ENCODE measurements at places on chromosomes 16 and 17.

DNA sequence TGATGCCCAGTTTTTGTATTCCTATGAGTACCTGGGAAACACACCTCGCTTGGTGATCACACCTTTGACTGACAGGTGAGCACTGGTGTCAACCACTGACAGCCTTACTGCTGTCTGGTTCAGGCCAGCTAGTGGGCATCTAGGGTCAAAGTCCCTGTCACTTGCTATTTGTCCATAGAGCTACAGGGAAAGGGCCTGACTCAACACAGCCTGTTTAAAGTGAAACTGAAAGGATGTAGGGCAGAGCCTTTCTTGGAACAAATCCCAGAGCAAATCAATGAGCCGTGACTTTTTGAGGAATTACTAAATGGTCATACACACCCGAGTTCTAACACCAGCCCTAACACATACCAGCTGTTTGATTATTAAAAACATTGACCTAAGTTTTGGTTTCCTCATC, 106.8 kb downstream of the DNAH9 start:
- DNase-seq, result no peak

DNA sequence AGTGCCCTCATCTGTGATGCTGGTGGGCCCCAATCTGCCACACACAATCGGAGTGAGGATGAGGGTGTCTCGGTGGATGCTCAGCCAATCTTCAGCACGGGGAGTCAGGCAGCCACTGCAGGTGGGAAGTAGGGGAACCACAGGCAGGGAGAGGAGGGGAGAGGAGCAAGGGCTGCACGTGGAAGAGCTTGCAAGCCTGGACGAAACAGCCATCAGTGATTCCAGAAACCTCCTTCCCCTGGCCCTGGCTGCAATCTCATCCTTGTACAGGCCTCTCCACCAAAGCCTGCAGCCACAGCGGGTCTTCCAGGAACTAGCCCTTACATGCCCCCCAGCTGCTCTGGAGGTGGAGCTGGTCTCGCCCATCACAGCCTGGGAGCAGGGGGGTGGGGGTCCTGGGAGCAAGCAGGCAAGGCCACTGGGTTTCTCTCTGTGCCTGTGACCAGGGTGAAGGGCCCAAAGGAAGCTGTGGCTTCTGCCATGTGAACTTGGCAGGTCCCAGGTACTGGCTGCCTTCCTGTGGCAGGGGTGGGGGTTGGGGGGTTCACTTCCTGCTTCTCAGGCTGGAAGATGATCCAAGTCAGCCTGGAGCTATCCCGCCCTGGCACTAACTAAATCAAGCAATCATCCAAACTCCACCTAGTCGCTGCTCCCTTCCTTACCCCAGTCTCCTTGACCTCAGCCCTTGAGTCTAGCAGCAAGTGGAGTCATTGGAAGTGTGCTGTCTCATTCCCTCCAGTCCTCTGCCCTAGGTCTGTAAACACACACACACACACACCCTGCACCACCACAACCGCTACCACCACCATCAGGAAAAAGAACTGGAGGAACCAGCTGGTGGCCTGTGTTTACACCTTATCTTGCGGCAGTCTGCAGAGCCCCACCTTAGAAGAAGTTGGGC, 29.4 kb upstream of the MLKL start:
- no peak for DNase-seq

GRCh38 chr17:39200070-39200879, at the start of gene RPL19:
Gene RPL19 (plus strand): TSS chr17:39200283. CDS start chr17:39200345, 62 bp downstream.
- peak; percentile 55 for DNase-seq

DNA sequence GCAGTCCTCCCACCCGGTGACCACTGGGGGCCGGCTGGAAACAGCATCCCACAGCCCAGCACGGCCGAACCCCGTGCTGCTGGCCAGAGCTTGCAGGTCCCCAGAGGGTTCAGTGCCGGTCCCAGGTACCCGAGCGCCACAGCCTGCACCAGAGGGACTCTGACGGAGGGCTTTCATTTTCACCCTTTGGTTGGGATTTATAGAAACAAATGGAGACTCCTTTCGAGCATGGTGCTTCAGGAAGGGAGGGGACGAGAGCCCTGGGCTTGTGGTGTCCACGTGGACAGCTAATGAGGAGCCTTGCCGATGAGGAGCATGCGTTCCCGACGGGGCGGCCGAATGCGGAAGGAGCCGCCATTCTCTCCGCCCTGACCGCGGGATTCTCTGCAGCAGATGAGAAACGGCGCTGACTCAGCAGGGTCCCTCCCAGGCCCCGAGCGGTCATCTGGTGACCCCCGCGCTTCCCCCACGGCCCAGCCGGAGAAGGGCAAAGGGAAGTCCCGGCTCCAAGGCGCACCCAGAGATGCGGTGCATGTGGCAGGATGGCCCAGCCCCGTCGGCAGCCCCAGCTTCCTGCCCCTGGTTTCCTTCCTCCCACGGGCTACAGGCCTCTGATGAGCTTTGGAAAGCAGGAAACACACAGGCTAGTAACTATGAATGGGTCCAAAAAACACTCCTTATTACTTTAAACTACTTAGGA, 9.8 kb downstream of the SLC38A10 start:
- DNase-seq, result peak; percentile 25

- DNase-seq, result no peak
Measured at GRCh38 chr16:29254676-29255495, 151.6 kb downstream of the NPIPB11 start.

DNA sequence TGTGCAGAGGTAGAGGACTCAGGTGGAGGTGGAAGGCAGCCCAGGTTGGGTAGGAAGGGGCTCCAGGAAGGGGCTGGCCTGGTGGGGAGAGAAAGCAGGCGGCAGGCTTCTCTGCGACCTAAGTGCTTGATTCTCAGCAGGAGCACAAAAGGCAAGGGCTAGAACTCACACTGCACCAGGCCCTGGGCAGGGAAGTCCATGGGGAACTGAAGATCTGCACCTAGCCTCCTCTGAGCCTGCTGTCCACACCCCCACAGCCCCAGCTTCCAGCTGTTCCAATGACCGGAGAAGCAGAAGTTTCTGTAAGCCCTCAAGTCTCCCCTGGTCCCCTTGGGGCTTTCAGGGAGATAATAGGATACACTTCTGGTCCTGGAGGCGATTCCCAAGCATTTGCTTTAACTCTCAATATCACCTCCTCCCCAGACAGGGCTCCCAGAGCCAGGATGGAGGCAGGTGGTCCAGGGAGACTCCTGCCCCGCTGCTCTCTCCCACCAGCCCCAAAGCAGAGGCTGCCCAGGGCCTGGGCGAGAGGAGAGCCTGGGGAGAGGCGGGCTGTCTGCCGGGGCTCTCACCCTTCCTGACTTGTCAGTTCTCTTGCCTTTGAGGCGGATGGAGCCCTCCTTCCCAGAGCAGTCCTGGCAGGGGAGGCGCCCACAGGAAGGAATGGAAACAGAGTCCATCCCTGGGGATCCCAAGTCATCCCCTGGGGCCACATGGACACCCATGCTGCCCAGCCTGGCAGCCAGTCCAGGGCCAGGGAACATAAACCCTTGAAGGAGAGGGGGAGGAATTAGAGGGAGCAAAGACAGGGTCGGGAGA, 126.0 kb downstream of the RBFOX3 start:
- DNase-seq, result no peak

DNA sequence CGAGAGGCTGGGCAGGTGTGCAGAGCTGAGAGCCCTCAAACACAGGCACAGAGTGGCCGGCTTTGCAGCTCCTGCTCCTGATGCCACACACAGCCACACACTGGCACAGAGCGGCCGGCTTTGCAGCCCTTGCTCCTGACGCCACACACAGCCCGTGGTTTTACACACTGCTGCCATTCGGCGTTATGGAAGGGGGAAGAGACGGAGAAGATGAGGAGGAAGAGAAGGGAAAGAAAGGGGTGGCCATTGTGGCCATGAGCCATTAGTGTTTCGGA, 26.8 kb downstream of the WSCD1 start:
- DNase-seq, result no peak

GRCh38 chr16:57513371-57514102, 22.8 kb downstream of the CCDC102A start:
- no peak for DNase-seq

DNA sequence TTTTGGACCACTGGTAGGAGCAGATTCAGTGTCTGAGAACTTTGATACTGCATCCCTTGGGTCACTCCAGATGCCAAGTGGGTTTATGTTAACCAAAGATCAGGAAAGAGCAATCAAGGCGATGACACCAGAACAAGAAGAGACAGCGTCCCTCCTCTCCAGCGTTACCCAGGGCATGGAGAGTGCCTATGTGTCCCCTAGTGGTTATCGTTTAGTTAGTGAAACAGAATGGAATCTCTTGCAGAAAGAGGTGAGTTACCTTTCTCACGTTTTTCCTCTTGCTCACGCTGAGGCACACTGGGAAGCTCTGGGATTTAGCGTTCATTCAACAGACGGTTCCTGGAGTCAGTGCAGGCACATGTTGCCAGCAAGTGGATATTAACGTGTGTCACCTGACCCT, 58.0 kb downstream of the NUP88 start:
- no peak for DNase-seq

GRCh38 chr16:85347213-85347591, 234.9 kb upstream of the CIBAR2 start:
- no peak for DNase-seq

DNA sequence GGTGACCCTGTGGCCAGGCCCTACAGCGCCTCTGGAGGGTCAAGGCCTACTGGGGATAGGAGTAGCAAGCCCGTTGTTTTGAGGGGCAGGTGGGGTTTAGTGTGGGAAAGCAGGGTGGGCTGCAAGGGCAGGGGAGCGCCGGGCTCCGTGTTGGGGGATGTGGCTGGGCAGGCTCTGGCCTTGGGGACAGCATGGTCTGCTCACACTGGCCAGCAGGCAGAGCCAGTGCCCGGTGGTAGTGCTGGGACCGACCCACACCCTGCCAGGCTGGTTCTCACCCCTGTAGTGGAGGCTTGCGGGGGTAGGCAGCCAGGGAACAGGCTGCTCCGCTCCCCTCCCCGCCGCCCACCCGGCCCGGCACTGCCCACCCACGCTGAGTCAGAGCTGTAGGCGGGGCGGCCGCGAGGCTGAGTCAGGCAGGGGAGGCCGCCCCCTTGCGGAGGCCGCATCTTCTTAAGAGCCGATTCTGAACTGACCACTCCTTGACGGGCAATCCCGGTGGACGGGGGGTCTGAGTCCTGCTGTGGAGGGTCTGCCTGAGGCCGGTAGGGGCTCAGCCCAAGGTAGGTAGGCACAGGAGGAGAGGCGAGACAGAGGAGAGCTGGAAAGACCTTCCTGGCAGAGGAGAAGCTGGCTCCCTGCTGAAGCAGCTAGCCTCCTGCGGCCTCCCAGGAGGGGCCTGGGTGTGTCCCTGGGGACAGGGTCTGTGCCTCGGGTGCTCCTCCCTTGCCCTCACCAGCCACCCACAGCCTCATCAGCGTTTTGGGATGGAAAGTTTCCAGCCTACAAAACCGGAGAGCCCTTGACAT, 62.4 kb downstream of the BAIAP2 start:
- DNase-seq, result peak; percentile 47

DNA sequence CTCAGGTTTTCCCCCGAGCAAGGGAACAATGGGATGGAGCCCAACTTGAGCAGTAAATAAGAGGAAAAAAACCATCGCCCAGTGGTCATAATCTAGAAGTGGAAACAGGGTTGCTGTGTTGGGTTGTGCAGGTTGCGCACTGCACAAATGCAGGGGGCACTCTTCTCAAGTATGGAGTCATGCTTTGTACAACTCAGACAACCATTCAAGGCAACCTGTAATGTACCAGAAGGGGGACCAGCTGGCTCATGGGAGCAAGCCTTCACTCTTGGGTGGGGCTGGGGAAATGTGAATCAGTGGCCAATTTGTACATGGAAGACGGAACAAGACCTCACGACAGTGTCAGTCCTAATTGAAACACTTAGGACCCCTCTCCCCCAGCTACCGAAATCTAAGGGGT, 23.9 kb upstream of the LITAF start:
- DNase-seq, result no peak

DNA sequence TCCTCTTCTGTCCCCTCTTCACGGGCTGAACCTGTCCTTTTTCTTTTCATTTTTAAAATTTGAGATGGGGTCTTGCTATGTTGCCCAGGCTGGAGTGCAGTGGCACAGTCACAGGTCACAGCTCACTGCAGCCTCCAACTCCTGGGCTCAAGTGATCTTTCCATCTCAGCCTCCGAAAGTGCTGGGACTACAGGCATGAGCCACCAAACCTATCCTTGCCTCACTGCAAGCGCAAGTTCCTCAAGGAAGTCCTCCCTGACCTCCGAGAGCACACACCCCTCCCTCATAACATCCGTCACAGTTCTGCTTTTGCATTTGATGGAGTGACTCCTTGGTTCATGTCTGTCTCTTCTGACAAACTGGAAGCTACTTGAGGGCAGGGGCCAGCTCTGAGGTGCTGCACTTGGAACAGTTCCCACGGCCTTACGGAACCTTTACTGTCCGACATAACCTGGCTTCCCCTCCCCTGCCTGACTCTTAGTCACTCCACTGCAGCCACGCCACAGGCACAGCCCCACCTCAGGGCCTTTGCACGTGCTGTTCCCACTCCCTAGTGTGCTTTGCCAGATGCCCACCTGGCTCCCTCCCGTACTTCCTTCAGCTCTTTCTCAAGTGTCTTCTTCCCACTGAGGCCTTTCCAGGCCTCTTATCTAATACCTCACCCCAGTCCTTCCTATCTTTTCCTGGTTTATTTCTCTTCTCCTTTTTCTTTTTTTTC, 4.4 kb downstream of the TBX6 start:
- no peak for DNase-seq

- DNase-seq, result no peak
Measured at GRCh38 chr17:80716986-80717719, 172.5 kb downstream of the RPTOR start.

- DNase-seq, result no peak
Measured at GRCh38 chr16:76653390-76654026, 376.3 kb downstream of the CNTNAP4 start.

DNA sequence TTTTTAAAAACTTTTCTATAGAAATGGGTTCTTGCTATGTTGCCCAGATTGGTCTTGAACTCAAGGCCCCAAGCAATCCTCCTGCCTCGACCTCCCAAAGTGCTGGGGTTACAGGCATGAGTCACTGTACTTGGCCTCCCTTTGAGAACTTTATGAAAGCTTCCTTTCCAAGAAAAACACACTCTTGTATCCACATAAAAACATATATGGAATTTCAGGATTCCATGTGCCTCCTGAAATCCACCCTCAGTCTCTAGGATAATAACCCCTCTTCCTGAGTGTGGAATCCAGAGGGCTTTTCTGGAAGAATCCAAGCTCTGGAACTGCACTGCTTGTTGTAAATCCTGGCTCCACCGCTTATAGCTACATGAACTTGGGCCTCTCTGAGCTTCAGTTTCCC, 53.2 kb upstream of the MRTFB start:
- no peak for DNase-seq

DNA sequence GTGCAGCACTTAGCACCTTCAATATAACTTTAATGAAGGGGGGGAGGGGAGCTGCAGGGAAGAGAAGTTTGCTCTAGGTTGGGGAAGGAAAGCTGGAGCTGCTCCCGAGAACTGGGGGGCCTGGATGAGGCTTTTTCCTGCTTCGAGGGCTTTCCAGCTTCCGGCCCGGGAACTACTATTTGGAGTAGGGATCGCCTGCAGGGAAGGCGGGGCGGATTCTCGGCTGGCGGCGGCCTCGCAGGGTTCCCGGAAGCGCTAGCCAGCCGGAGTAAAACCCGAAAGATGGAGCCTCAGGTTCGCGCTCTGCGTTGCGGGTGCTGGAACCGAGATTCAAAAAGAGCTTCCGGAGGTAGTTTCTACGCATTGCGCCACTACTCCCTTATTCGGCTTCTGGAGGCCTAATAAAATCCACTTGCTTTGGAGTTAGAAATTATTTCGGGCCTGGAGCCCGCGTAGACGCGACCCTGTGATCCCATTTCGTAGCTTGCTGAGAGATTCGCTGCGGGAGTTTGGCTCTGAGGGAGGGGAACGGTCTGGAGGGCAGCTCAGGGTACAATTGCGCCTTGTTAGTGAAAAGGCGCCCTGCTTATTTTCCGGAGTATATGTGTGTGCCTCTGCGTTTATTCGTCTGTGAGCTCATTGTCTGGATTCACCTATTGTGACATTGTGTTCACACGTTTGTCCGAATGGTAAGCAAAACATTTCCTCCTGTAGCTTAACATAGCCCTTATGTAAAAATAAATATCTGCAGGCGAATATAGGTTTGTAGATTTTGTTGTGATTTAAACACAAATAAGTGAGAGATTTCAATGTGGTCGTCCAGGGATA, 652 bp downstream of the PRAC2 start:
- no peak for DNase-seq
